Hindlimb muscle (tissue), 1 donor: ENCODE measurements at places on chromosomes 3 and 15.

DNA sequence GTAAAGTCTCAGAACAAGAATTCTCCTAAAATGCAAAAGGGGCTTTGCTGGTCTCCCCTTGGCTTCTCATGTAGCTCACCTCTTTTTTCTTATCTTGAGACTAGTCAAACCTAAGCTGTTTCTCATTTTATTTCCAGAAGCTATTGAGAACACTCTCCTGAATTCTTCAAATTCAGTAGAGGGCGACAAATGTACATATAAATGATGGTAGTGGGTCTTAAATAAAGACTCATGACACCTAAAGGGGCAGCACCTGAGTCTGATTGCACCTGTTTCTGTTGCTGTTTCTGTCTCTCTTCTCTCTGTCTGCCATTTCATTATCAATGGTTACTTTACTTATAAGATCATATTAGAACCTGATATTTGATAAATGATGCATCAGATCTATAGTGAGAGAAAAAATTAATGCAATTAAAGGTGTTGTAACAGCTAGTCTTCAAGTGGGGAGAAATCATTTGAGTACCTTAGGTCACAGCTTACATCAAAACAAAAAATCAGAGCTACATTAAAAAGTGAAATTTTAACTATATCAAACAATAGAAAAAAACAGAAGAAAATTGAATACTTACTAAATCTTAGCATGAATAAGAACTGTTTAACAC lies 7.0 kb downstream of the ADIPOQ start:
- DNase-seq: no peak

DNA sequence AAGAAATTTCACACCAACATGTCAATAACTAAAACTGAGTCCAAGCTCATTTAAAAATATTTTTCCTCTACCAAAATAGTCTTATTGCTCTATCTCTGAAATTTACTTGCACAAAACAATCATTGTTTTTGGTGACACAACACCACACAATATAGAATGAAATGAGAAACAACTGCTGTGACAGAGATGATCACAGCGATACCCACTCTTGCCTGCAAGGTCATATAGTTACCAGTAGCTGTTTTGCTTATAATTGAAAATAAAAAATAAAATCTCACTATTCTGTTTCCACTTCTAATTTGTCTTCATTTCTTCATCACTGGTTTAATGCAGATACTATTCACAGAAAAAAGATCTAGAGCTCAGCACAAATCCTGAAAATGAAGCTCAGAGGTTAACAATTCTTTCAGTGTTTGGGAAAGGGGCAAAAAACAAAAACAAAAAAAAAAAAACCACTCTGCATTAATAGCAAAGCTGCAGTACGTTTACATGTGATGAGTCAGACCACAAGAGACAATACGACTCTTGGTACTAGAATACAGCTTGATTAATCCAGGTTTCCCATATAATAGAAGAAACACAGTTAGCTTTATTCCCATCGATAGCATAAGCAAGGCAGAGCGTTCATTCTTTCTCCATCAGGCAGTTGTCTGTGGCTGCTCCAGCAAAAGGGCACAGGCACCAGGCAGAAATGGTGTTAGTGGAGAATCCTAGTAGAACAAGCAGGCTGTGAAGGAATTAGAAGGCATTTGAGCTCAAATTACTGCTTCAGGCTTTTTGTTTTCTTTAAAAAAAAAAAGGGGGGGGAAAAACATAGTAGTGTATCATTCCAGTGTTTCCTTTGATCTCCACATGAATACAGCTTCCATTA lies 773 bp downstream of the ANKRD28 start:
- DNase-seq: peak; percentile 48

- DNase-seq: no peak
Observed at GRCh38 chr15:78440375-78441373, 2.7 kb downstream of the IREB2 start.

GRCh38 chr3:58899953-58900298 lies 149.9 kb downstream of the CFAP20DC start:
- DNase-seq: no peak

GRCh38 chr3:34924961-34925360 lies 714.4 kb upstream of the ARPP21 start:
- no peak for DNase-seq

GRCh38 chr15:51051776-51052175 lies 42.9 kb downstream of the TNFAIP8L3 start:
- peak; percentile 74 for DNase-seq

DNA sequence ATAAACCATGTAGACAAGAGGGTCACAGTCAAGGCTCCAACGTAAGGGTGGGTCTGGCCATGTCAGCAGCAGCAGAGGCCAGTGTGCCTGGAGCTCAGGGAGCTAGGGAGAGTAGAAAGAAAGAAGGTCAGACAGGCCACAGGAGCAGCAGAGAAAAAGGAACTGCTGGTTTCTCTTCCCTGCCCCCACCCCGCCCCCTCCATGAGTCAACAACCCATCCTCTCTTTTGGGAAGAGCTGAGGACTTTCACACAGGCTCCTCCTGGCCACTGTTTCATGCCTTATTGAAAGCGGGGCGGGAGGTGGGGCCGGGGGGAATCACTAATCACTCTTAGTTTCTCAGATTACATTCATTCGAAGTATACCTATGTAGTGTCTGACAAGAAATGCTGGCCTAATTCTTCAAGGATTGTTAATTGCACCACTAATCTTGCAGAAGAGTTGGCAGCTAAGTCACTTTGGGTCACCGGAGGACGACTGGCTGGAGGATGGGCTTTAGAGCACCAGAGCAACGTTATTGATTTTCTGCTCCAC lies 9.1 kb upstream of the SCG3 start:
- no peak for DNase-seq

DNA sequence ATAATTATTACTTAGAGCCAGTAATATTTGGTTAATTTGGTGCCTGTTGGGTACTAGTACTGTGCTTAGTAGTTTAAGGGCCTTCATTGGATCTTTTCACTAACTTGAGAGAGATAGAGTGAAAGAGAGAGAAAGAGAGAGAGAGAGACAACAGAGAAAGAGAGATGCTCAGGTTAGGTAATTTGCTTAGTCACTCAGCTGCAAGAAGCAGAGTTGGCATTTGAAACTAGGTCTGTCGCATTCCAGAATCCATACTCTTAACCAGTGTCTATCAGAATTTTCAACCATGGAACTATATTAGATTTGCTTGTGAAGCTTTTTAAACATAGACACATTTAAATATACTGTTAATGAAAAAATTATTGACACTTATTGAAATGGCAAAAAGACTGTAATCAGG lies 31.1 kb upstream of the NUDT16 start:
- no peak for DNase-seq

DNA sequence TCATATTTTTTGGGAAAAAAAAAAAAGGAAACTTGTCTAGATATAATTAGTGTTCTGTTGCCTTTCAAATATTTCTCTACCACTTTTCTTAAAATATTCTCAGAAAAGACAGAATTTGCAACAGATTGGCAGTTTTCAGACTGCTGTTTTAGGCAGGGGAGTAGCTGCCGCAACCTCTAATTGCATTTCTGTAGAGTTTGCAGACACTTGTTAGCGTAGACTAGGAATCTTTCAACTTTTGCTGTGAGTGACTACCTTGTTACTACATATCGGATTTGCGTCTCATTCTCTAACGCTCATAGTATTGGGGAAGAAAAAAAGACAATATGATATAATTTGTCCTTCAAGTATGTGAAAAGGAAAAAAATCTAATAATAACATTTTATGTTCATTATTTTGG lies 10.7 kb downstream of the TGFBR2 start:
- no peak for DNase-seq

- DNase-seq: no peak
Observed at GRCh38 chr3:52269776-52270175, 8.7 kb downstream of the WDR82 start.

- no peak for DNase-seq
Observed at GRCh38 chr3:64756398-64756986, 68.7 kb upstream of the ADAMTS9 start.

DNA sequence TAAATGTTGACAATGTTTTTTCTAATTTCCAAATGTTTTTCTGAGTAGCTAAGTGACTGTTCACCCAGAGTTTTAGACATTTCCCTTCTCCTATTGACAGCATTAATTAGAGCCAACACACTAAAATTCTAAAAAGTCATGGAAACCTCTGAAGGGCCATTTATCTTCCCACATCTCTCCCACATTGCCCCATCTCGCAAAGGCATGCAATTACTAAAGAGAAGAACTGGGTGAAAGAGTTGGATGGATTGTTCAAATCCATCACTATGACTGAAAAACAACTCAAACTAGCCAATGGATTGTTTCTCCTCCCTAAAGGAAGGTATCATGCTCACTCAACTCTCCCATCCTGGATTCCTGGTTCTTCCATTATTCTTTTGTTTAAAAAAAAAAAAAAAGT lies 30.0 kb upstream of the PHLDB2 start:
- no peak for DNase-seq

- DNase-seq: no peak
Observed at GRCh38 chr15:62517541-62517940, 352.5 kb upstream of the C2CD4B start.

GRCh38 chr15:64072812-64073211 lies 20.8 kb downstream of the CIAO2A start:
- DNase-seq: no peak

DNA sequence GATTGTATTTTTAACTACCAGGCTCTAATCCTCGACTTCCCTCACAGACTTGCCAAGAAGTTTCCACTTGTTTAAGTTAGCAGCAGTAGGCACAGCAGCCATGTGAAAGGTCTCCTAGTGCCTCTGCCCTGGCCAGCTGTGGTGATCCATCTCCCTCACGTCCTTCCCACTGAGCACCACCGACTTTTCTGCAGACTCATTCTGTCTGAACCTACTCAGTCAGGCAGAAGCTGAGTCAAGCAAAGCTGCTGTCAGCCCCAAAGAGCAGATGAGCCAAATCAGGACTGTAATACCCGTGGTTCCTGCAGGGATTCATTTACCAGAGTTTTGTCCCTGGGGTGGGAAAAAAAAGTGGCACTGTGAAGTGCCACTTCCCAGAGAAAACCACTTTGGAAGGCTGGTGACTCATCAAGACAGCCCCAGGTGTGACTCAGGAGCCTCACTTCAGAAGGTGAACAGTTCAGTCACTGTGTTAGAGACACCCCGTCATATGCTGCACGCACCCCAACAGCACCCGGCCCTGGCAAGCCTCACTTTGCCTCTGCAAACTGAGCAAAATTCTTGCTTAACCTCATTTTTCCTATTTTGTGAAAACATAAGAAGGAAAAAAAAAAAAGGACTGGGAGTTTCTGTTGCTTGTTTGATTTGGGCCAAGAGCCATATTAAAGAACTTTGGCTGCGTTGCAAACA lies 76.0 kb downstream of the WWTR1 start:
- DNase-seq: peak; percentile 62

DNA sequence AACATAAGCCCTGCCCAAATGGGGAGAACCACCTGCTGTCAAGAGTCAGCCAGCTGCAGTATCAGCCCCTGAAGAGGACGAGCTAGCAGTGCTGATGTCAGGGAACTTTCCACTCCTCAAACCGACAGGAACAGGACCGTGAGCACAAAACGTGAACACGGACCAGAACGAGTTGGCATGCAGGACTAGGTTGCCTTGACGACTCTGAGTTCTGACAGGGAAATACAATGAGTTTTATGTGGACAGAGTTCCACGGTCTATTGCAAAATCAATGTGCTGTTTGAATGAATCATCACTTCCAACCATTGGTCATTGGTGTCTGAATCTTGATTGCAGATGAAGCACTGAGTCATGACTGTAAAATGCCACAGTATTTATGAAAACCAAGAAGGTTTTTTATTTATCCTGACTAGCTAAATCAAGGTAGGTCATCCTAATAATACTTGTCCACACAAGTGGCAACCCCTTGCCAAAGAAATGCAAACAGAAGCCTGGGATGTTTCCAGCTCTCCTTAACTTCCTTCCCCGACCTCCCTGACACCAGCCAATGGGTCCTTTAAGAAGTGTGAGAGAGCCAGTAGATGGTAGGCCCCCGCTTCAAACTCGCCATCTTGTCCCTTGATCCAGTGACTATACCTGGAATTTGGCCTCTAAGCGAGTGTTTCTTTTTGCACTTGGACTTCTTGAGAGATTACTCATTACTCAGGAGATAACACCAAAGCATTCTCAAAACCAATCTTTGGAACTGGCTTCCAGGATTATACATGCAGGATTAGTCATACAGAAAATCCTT lies 119.6 kb downstream of the ASB7 start:
- DNase-seq: peak; percentile 83

- no peak for DNase-seq
Observed at GRCh38 chr15:91263632-91264531, 163.8 kb downstream of the SV2B start.

DNA sequence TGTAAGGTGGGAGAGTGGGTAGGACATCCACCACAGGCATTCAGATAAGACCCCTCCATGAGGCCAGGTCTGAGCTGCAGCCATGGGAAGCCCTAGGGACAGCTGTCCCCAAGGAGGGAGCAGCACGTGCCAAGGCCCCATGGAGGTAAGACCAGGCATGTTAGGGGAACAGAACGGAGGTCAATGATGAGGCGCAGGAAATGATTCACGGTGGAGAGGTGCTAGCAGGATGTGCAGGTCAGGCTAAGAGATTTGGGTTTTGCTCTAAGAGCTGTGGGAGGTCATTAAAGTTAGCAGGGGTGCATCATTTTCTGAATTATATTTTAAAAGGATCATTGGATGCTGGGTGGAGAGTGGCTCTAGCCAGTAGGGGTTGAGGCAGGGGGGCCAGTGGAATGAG lies 66.4 kb upstream of the SNRPA1 start:
- no peak for DNase-seq

DNA sequence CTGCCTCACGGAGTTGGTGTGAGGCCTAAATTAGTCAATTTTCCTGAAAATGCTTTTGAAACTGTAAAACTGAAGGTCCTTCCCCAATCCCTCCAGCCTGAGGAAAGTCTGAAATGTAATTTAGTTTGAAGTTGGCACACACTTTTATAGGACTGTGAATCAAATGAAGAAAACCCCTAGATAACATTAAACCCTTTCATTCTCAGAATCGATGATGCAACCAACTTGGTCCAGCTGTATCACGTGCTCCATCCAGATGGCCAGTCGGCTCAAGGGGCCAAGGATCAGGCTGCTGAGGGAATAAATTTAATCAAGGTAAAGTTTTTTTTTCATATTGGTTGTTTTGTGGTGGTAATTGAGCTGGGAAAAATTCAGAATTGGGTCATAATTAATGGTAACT lies 11.7 kb downstream of the MRPS22 start:
- DNase-seq: no peak

DNA sequence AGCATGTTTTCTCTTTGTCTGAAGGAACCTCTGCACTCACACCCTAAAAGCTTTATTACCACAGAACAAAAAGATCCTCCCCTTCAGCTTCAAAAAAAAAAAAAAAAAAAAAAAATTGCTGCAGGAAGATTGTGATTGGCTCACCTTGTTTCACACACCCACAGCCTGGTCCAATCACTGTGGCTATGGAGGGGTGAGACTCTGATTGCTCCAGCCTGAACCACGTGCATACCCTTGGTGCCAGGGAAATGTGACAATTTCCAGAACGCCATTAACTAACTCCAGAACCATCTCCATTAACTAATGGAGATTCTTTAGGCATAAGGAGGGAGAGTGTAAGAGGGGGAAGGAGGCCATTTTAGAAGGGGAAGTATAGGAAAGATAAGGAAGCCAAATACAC lies 106.5 kb upstream of the CRBN start:
- DNase-seq: no peak

GRCh38 chr3:182957226-182957625 lies 23.1 kb downstream of the DCUN1D1 start:
- DNase-seq: no peak

GRCh38 chr3:53056442-53056841 lies 10.6 kb upstream of the SFMBT1 start:
- DNase-seq: no peak
